ENCODE measurements at places on chromosomes 11 and 22. TPM values are rescaled to one million over a fixed set of nuclear protein-coding genes. Genes with fewer than 3 reads are reported as not detected.

DNA sequence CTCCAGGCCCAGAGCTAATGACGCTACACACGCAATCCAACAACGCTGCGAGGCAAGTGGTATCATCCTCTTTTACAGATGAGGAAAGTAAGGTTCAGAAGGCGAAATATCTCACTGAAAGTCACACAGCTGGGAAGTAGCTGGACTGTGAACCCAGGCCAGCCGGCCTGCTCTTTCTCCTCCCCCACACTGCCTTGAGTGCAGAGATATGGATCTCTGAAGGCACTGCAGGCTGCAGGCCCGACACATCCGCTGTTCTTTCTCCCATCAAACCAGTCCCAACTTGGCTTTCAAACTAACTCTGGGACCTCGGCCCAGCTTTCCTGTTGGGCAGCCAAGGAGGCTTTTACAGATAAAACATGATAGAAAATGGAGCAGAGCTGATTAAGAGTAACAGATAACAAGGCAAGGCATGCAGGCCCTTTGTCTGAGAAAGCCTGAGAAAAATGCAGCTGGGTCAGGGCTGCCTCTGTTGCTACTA lies 64.0 kb upstream of the PTPRJ start:
- H3K27ac ChIP-seq, result peak overlapping the region; percentile 87
- DNase-seq, result no peak
- H3K36me3 ChIP-seq, result no peaks in the 10 kb centered on the region
- H3K27me3 ChIP-seq, result no peaks in the 10 kb centered on the region

DNA sequence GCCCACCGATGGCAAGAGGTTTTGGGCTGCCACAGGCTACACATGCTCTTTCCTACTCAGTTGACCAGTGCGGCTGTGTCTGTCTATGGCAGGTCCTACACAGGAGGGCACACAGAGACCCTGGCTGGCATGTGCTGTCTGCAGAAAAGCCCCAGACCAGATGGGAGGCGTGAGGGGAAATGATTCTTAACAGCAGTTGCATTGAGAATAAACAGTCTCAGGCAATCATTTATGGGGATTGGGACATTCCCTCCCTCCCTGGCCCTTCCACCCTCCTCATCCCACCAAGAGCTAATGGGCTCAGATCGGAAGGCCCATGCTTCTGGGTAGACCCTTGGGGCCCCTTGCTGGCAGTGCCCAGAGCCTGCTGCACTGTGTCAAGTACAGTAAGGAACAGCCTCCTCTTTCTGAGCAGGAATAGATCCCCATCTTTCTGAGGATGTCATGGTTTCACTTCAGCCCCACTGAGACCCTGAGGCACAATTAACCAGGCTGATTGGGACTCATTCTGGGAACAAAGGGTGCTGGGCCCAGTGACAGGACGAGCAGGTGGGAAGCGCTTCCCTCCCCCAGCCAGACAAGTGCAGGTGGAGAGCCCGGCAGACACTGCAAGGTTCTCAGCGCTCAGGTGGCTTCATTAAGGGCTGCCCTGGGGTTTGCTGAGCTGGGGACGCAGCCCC lies 28.3 kb downstream of the TSPAN18 start:
- no peak overlapping the region for H3K27ac ChIP-seq
- H3K4me1 ChIP-seq, result no peaks in the 10 kb centered on the region
- no peaks in the 10 kb centered on the region for H3K27me3 ChIP-seq
- no peak overlapping the region for H3K4me3 ChIP-seq
- no peaks in the 10 kb centered on the region for H3K36me3 ChIP-seq
- DNase-seq, result peak; percentile 21

DNA sequence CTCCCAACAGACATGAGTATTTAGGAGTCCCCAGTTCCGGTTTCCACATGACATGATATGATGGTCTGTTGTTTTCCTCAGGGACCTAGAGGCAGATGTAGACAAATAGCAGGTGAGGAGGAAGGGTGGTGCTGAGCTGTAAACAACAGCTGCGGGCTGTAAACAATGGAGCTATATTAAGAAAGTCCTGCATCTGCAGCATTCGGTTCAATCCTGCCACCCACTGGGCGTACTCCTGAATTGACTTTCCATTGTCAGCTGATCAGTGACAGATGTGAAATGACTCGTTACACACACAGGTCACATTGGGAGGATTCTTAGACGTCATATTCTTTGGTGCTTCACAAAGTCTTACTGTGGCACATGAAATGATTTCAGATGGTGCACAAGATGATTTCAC lies 26.8 kb upstream of the RAG1 start:
- H3K4me3 ChIP-seq, result no peak overlapping the region
- H3K27me3 ChIP-seq, result no peaks in the 10 kb centered on the region
- no peaks in the 10 kb centered on the region for H3K36me3 ChIP-seq
- peaks cover 4% of the 10 kb centered on the region for H3K4me1 ChIP-seq

GRCh38 chr11:64856382-64857227 lies 12.2 kb upstream of the CDC42BPG start:
- peak overlapping the region; percentile 87 for H3K27ac ChIP-seq
- H3K4me1 ChIP-seq, result peaks cover 92% of the 10 kb centered on the region
- H3K36me3 ChIP-seq, result peaks cover 48% of the 10 kb centered on the region
- DNase-seq, result peak; percentile 87
- no peaks in the 10 kb centered on the region for H3K27me3 ChIP-seq

APOA4 gene
- total RNA-seq, result not detected

GRCh38 chr22:30226192-30226832 lies 20.2 kb downstream of the LIF start:
- no peak overlapping the region for H3K4me3 ChIP-seq
- H3K27ac ChIP-seq, result no peak overlapping the region
- no peaks in the 10 kb centered on the region for H3K27me3 ChIP-seq
- H3K36me3 ChIP-seq, result no peaks in the 10 kb centered on the region

CCDC88B gene
- total RNA-seq, result 20.7 TPM

DNA sequence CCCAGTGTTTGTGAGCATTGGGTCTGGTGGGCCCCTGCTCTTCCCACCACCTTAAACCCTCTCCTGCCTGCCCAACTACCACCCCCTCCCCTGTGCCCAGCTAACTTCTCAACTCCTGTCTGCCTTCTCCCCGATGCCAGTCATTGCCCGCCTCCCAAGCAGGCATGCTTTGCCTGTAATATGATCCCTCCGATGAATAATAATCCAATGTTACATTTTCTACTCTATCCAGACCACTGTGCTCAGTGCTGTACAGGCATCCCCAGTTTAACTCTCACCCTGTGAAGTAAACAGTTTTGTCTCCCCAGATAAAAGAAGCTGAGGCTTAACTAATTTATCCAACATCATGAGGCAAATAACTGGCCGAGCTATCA lies 35.5 kb upstream of the OLFML1 start:
- H3K4me1 ChIP-seq, result no peaks in the 10 kb centered on the region
- no peak for DNase-seq
- H3K27me3 ChIP-seq, result peaks cover 38% of the 10 kb centered on the region
- no peak overlapping the region for H3K27ac ChIP-seq
- H3K4me3 ChIP-seq, result no peak overlapping the region
- H3K36me3 ChIP-seq, result no peaks in the 10 kb centered on the region

GRCh38 chr11:46342239-46342638 lies 5.0 kb upstream of the DGKZ start:
- peak overlapping the region; percentile 47 for H3K27ac ChIP-seq
- no peaks in the 10 kb centered on the region for H3K36me3 ChIP-seq
- peaks cover 45% of the 10 kb centered on the region for H3K4me1 ChIP-seq
- H3K4me3 ChIP-seq, result no peak overlapping the region
- no peaks in the 10 kb centered on the region for H3K27me3 ChIP-seq
- no peak for DNase-seq
